ENCODE measurements at places on chromosomes 12 and 14.

DNA sequence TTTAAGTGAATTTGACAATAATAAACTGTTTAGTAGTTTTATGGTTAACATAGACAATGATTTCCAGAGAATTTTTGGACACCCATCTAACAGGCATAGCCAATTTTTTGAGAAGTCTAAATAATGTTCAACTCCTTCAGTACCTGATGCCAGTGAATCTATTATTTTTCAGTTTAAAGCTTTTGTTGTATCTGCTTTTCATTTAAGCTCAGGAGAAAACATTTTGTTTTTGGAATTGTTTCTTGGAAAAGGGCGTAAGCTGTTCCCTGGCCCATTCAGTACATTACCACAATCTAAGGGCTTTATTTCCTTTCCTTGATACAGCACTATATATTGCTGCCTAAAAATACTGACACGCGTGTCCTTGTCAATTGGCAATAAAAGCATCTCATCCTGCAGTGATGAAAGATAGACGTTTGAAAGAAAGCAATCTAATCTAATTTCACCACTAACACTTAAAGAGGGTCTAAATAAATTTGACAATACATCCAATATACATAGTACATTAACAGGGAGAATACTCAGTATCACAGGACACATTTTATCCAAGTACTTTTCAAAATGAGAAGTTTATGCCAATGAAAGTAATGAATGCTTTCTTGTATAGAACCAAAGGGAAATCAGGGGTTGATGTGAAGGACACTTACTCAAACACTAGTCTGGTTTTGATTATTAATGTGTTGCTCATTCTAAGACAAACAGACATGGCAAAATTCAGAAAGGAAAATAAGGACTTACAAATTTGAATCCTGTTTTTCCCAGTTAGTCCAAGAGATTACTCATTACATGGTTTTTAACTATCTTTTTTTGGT, 104.2 kb upstream of the LGR5 start:
- DNase-seq = no peak

DNA sequence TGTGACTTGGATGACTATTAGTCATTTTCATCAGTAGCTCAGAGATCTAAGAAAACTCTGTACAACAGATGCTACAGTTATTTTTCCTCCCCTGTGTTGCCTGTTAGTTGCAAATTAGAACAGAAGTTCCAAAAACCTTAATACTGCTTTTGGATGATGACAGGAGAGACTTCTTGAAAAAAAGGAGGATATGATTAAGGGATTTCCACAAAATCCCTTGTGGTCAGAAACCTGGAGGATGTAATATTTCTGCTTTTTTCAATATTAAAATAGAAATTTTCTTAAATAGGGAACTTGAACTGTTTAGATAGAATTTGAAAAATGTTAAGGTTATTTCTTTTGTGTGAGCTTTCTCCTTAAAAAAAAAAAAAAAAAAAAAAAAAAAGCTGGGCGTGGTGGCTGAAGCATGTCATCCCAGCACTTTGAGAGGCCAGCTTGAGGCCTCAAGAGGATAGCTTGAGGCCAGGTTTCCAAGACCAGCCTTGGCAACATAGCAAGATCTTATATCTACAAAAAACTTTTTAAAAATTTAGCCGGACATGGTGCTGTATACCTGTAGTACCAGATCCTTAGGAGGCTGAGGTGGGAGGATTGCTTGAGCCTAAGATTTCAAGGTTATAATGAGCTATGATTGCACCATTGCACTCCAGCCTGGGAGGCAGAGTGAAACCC, 14.1 kb downstream of the CMAS start:
- DNase-seq = no peak

- DNase-seq = peak; percentile 82
Measured at GRCh38 chr14:63852817-63853731, at the start of gene SYNE2. Gene SYNE2, plus strand, starts transcription at chr14:63853004. Its CDS starts 56,145 bp downstream, at chr14:63909149.

DNA sequence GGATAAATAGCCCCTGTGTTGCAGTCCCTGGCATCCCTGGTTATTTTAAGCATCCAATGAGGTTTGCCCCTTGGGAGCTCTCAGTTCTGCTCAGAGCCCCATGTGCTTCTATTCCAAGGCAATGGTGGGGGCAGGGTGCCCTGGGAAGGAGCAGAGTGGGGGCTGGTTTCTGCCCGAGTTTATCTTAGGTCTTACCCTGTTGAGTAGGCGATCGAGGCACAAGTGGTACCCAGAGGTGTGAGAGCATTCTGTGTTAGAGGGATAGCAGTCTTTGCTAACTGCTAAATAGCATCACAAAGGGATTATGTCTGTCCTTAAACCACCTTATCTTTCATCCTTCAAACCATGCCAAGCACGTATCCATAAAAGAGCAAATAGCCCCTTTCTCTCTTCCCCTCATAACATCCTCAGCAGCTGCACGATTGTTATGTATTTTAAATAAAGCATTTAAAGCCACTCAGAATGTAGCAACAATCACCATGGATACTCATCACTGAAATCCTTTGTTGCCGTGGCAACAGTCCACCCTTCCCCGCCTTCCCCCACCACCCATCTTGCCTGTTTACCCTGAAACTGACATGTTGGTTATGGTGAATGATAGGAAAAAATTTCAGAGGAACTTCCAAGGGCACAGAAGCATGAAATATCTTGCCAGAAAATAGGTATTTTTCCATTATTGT, 139.3 kb downstream of the PTPN11 start:
- DNase-seq = no peak

GRCh38 chr12:19440019-19440858, 947 bp downstream of the AEBP2 start:
- DNase-seq = peak; percentile 57

DNA sequence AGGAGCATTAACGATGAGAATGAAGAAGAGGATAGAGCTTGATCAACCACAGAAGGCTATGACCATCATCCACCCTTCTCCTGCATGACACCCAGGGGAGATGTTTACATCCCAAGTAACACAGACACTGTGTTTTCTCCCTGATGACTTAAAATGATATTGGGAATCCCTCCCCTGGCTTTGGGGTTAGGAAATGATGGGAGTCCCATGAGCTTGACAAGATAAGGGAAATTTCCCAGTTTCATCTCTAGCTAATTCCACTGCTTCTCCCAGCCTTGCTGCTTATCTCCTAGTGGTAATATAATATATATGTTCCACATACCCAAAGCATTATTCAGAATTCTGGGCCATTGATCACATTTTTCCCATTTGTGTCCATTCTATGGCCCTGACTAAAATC, 4.0 kb upstream of the OR6S1 start:
- DNase-seq = no peak

DNA sequence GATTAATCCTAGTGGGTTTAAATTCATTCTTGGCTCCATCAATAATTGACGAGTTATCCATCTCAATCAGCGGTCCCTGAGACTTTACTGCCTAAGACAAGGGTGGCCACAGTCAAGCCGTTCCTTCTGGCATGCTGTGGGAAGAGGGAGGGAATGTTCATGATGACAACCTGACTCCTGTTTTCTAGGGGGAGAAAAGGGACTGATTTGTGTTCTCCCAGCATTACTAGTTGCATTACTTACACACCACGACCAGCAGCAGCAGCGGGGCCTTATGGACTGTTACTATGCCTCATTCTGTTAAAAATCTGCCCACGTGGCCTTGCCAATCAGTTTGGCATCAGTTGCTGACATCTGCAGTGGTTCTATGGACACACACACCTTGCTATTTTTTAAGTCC, 29.9 kb downstream of the PLEKHG7 start:
- no peak for DNase-seq

DNA sequence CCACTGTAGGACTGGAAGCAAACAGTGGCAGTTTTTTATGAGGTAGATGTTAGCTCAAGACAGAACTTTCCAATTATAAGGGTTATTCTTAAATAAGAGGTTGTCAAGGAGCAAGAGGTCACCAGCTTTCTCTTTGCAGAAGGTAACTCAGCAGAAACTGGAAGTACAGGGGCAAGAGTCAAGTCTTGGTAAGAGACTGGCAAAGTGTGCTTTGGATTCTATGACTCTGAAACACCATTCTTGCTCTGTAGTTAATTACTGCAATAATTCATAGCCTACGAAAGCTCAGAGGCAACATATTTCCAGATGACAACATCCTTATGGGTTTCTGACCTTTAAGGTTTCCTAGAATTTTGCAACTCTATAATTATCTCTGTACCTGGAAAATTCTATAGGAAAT, 51.3 kb downstream of the RMST start:
- no peak for DNase-seq

DNA sequence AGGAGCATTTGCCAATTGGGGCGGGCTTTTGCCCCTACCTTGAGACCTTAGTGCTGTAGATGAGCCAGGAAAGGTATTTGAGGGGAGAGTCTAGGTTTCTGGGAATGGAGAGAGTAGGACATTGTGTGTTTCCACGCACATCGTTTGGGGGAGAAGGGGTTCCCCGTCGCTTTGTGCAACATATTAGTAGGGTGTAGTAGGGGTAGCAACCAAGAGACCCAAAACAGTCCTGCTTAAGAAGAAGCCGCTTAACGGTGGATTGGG, 694 bp upstream of the PTGES3 start:
- DNase-seq = no peak
